ENCODE measurements at places on chromosomes 11 and 22. TPM values are rescaled to one million over a fixed set of nuclear protein-coding genes. Genes with fewer than 3 reads are reported as not detected.

Gene POU2AF2
- total RNA-seq: not detected

Gene NLRP10
- not detected for total RNA-seq

Gene XKR3
- not detected for total RNA-seq

Gene TRIM29
- 9.7 TPM for total RNA-seq

All from mesothelial cell of epicardium (in vitro differentiated cells).